ENCODE measurements at places on chromosomes 1 and 21.

GRCh38 chr1:180151508-180151907, 3.2 kb upstream of the QSOX1 start:
- DNase-seq: no peak

- no peak for DNase-seq
Observed at GRCh38 chr1:87615901-87616300, 287.2 kb downstream of the LMO4 start.

- DNase-seq: no peak
Observed at GRCh38 chr1:115105831-115106230, 16.5 kb upstream of the TSPAN2 start.

DNA sequence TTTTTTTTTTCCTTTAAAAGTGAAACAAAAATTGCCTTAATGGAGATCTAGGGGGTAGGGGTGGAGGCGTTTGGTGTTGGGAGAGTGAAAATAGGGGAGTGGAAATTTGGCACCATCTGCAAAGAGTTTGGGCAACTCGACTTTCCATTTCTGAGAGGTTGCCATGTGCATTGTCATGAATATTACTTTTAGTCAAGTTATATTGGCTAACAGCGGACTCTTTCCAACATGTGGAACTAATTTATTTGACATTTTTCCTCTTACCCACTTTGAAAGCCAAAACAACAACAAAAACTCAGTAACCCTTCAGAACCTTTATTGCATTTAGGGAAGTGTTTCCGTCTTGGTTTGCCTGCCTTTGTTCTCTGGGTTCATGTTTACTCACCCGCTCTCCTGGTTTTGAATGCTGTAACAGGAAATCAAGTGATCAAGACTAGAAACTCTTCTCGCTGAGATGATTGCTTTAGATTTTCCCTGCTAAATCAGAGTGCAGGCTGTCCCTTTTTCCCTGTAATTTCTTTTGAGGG, 70.4 kb downstream of the CACHD1 start:
- DNase-seq: no peak

DNA sequence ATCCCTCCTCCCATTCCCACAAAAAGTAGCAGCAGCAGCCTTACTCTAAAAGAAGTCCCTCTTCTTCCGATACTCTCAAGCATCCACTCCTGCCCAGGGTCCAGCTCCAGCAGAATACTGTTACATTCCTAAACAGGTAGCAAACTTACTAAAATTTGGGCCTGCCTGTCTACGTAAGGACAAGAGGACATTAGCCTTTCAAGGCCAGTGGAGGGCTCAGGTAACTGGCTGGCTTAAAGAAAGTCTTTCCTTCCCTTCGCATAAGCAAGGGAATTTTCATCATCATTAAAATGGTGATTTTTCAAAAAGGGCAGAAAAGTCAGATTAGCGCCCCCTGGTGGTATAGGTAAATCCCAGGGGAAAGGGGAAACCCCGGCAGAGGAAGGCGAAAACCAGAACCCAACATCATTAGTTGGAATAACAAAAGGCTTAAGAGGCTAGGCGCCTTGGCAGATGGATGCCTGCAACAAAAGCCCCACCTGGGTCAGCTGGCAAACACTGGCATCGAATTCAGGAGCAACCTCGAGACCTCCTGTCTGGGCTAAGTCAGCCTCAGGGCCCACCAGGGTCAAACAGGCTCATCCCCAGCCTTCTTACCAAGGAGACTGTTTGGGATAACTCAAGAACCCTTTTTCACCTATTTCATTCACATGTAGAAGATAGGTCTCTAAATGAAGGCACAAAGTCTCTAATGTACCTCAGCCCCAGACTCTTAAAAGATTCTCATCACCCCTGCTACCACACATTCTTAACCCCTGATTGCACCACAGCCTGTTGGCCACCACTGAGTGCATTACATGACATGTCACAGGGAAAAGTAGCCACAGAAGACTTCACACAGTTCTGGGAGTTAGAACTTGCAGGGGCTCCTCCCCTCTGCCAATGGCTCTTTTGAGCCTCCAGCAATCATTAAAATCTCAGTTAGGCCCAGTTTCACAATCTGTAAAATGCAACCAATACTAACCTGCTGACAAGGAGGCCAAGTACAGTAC, 36.7 kb downstream of the ERI3 start:
- peak; percentile 40 for DNase-seq

- peak; percentile 77 for DNase-seq
Observed at GRCh38 chr1:172724765-172725613, 66.1 kb downstream of the FASLG start.

DNA sequence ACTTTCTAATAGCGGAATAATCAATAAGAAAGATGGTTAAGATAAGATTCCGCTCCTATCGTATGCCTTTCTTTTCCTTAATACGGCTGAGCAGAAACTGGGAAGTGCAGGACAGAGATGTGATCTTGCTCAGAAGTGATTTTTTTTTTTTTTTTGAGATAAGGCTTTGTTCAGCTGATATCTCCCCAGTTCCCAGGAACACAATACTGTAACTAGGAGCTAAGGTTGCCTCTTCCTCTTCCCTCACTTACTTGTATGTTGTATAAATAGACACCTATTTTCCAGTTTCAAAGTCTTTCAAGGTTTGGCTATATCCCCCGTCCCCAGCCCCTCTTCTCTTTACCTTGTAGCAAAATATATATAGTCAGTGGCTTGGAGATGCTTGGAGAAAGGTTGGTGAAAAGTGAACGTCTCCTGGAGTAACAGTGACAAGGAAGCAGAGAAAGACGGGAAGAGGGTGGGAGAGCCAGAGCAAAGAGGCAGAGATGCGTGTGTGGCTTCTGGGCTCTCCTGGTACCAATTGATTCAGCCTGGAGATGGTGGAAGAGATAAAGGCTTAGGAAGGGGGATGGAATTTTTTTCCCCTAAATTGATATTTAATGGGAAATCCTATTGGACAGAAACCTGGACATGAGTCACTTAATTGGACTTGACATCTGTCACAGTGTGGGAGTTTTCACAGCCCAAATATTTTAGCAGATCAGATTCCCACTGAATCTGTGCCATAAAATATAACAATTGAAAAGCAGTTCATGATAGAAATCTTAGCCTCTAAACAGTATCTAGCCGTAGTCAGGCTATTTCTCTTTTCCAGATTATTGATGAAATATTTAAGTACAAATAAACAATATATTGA, at the start of gene NHLH2:
TSS of gene NHLH2 (minus strand) at position 522 of the 856 bp plus-strand sequence. CDS start 2,754 bp downstream, outside the sequence.
- DNase-seq: no peak

DNA sequence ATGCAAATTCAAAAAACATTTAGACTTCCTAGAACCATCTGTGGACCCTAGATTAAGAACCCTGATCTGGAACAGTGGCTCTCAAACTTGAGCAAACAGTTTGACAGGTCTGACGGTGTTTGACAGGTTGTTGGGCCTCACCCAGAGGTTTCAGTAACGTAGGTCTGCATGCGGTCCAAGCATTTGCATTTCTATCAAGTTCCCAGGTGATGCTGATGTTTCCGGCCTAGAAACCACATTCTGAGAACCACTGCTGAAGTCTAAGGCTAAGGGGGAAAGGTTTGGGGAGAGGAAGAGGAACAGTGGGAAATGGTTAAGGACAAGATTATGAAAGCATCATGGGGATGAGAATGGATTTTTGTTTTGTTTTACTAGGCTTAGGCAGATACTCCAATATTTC, 48.6 kb downstream of the MDM4 start:
- peak; percentile 93 for DNase-seq

- DNase-seq: peak; percentile 77
Observed at GRCh38 chr1:113978863-113979702, at the start of gene OLFML3. Gene OLFML3 (plus strand): TSS chr1:113979474. CDS start chr1:113979517, 43 bp downstream.

DNA sequence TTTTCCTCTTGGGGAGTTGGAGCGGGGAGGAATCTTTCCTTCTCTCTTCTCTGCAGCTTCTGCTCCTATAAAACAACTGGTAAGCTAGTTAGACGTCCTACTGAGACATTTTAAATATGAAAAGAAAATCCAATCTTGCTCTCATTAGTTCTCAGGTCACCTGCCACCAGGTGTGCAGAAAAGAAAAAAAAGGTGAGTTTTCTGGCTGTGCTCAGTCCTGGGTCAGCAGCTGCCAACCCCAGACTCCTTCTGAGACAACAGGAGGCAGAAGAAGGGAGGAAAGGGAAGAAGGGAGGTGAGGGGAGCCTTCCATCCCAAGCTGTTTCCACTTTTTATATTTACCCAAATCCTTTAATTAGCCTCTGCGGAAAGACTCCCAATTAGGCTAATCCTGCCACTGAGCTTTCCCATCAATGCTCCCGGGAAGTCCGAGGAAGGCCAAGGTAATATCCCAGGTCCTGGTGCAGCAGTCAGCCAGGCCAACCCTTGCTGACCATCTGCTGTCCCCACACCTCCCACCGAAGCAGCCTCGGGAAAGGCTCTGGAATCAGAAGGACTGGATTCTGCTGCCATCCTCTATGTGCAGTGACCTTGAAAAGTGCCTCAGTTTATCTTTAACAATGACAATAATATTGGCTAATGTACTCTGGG, 33.4 kb downstream of the GLIS1 start:
- no peak for DNase-seq

DNA sequence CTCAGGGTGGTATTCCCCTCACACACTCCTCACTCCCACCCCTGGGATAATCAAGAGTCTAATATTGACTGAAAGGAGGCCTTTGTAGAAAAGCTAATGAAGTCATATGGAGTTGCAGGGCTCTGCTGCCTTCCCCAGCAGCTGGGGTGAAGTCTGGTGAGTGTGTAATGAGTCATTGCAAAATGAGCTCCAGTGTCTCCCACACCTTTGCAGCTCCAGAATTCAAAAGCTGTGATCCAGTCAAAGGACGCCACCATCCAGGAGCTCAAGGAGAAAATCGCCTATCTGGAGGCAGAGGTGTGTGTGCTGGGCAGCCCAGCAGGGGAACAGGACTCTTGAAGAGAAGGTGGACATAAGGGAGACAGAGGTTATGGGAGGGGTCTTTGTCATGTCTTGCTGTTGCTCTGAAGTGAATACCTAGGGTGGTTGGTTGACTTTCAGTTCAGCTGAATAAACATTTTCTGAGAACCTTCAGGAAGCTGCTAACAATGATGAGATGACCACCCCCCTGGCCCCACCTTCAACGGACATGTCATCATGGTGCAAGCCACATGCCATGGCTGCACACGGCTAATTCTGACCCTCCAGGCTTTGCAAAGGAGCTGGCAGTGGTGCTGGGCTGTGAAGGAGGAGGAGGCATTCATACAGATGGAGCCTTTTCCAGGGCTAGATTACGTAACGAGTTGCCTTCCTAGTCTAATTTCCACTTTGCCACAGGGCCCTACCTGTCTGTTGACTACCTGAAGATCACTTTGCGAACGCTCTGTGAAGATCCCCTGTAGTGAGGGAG, 32.2 kb upstream of the SNX27 start:
- no peak for DNase-seq

DNA sequence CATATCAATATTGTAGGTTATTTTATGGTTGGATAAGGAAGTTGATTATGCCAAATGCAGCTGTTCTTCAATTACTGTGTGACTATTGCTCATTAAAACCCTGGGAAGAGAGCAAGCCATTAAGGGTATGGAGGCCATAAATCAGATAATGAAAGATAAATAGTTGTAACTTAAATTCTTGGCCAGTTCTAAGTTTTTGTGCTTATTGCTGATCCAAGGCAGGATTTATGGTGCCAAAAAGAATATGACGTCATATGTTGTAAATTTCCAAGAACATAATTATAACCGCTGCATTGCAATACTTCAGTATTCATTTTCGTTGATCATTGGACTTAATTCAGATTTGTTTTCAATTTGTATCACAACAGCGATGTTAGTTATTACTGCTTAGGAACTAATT, 211.6 kb downstream of the LRRC40 start:
- no peak for DNase-seq

DNA sequence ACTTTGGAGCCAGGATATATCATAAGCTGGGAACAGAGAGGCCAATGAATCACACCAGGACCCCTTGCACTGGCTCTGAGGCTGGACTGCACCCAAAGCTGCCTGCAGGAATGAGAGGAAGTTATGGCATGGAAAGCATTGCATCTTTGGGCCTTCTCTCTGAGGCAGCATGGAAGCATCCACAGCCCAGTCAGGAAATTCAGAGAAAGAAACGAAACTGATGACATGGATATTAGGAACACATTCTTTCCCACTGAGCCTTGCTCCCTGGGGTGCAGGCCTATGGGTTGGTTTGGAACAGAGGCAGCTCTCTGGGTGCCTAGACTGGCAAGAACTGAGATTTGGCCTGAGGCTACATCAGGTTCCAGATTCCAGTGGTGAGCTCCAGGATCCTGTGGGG, 98.6 kb downstream of the NGF start:
- DNase-seq: no peak

GRCh38 chr1:110645211-110645610, 29.5 kb downstream of the KCNA3 start:
- peak; percentile 28 for DNase-seq

DNA sequence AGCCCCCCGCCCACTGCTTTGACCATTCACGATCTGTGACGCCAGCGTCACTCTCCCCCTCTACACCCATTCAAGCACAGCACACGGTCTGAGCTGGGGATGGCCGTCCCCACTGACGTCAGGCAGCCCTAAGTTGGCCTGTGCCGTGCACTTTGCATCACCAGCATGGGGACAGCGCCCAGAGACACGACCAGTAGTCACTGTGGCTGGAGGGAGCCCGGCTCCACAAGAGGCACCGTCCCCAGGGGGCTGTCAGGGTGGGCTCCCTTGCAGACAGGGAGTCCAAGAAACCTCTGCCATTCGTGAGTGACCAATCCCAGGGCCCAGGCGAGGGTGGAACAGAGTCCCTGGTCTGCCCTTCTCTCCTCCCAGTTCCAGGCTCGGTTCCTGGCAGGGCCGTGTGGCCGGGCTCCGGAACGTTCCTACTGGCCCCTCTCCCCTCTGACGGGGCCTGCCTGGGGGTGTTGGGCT, 2.3 kb downstream of the KRTAP10-8 start:
- DNase-seq: no peak

- DNase-seq: peak; percentile 44
Observed at GRCh38 chr1:163013826-163014600, 55.1 kb upstream of the RGS4 start.

DNA sequence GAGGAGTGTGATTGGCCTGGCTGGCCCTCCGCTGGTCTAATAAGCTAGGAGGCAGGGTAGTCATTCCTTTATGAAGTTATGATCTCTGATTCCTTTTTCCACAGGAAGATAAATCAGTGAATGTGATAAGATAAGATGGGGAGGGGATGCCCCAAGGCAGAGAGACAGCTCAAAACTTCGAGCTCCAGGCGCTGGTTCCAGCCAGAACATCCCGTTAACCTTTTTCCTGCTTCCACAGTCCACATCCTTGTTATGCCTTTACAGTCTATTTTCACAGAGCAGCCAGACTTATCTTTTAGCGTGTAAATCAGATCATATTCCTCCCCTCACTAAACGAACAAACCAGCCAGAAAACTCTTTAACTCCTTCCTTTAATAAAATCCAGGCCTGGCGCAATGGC, 38.5 kb upstream of the BMP8B start:
- no peak for DNase-seq

DNA sequence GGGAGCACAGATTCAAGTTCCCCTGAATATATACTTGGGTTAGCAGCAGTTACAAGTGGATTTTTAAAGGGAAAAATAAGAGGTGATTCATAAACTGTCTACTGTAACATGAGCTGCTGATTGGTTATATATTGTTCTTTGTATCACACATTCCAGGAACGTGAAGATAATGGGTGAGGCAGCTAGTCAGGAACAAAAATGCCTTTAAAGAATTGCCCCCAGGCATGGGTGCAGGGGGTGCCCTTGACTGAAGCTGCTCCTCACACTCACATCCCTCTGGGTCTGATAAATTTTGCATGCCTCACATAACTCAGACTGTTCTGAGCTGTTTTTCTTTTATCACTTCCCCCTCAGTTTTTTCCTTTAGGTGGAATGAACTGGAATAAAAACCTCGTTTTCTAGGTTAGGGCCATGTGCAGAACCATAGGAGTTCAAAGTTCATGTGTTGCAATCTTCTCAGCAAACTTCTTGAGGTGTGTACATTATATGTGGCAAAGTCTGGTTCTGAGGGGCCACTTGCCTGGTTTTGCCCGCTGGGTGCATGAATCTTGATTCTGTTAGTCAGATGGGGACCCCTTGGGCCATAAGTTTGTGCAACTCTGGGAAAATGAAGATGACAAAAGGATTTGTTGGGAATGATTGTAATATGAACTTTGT, 21.1 kb downstream of the TBX19 start:
- no peak for DNase-seq
